Activated T-helper 1 cell treated with Interleukin-2 at 50 U/mL for 16 hours (primary cell): ENCODE measurements at places on chromosomes 3 and 15.

GRCh38 chr3:128352326-128352725, 114.4 kb downstream of the DNAJB8 start:
- no peak for DNase-seq

DNA sequence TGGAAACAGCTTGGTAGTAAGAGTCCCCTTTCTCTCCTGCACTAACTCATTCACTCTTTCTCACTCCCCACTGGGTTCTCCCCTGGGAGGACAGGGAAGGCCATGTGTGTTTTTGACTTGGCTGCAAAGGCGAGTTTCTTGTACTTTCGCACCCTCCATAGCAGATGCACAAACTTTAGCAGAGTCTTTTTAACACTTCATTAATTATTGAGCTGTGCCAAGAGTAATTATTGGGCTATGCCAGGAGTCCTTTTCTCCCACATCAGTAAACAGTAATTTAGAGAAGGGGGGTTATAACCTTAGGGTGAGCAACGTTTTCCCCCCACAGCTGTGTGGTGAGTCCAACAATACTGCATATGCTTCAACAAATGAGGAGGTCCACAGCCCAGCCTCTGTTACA, 224.4 kb upstream of the ATP11B start:
- no peak for DNase-seq

DNA sequence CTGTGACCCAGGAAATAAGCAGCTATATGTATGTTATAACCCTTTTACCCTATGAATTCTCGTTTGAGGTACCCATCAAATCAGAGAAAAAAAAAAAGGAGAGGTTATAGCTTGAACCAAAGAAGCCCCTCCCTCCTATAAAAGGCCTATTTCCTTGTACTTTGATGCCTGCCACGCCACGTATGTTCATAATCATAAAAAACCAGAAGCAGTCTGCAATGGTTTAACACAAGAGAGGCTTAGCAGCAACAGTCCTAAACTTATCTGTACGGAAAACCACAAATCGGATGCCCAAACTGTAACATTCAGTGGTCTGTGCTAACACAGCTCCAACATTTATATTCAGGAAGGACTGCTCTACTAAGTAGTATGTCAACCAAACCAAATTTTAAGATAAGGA, 21.2 kb downstream of the CCR8 start:
- no peak for DNase-seq

- DNase-seq, result no peak
These were observed 26.8 kb upstream of the INSYN1 start for GRCh38 chr15:73779974-73780373.

GRCh38 chr3:78076379-78076778, 1036.5 kb downstream of the ROBO2 start:
- no peak for DNase-seq

GRCh38 chr15:52124270-52124880, 11.8 kb upstream of the BCL2L10 start:
- no peak for DNase-seq

- no peak for DNase-seq
These were observed 16.1 kb downstream of the ALS2CL start for GRCh38 chr3:46677411-46677726.

- no peak for DNase-seq
These were observed 632.2 kb downstream of the MAGI1 start for GRCh38 chr3:65406470-65406869.

DNA sequence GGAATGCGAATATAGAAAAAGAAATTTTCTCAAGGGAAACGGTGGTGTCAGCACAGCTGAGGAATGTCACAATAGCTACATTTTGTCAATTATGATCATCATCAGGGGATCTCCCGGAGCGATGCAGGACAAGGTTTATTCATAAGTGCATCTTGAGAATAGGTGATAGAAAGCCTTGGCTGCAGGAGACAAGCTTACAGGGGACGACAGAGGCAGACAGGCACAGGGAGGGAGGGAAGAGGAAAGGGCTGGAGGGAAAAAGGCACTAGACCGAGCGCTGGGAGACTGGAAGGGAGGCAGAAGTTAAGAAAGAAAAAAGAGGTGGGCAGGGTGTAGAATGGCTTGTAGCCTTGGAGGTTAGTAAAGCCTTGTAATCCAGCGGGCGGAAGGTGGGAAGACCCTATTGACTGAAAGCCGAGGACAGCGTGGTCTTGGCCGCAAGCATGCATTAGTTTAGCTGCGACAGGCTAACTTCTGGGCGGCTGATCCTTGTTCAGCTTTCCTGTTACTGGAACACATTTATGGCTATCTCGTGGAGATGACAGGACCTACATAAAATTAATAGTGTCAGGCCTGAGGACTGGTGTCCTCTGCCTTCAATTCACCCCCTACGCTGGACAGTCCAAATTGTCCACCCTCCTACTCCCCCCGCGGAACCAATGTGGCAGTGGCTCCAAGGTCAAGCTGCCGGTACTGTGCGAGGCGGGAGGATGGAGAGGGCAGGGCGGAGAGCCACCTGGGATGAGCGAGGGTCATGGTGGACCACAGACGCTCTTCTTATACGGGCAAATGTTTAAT, 1.4 kb upstream of the NECTIN3 start:
- no peak for DNase-seq

DNA sequence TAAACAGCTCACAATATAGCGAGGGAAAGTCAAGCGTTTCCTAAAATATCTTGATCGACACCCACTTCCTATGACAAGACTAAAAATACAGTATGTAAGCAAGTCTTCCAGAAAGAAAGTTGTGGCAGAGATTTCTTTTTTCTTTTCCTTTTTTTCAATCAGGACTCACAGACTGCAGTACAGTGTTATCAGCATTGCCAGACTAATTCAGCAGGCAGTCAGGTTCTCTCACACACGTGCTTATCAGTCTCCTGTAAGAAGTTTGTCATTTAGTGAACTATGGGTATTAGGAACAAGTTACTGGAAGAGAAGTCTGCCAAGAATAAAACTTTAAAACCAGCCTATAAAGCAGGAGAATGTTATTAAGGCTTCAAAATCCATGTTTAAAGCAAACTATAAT, 32.8 kb upstream of the ZNF385D start:
- DNase-seq, result no peak

- no peak for DNase-seq
These were observed 421.1 kb downstream of the PLOD2 start for GRCh38 chr3:145739926-145740325.

DNA sequence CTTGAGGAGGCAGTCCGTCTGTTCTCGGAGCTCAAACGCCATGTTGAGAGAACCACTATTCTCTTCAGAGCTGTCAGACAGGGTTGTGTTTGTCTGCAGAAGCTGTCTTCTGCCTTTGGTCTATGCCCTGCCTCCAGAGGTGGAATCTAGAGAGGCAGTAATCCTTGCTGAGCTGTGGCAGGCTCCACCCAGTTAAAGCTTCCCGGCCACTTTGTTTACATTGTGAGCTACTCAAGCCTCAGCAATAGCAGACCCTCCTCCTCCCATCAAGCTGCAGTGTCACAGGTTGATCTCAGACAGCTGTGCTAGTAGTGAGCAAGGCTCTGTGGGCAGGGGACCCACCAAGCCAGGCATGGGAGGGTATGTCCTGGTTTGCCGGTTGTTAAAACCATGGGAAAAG, 8.9 kb downstream of the OR5AC2 start:
- no peak for DNase-seq

- no peak for DNase-seq
These were observed 97.1 kb downstream of the TMEM108 start for GRCh38 chr3:133135306-133135705.

DNA sequence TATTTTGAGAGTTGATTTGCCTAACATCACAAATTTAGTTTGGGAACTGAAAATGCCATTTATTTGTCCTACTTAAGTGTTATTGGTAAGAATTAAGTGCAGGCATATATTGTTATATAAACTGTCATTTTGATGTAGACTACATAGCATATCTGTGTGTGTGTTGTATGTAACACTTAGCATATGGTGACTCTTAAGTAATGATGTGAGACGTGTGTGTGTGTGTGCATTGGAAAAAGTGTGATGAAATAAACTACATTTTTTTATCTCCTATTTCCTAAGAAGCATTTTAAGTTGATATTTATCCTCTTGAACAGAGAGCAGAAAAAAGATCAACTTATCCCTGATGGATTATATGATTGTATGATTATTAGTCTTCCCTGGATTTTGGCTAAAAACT, 588.2 kb upstream of the SUCLG2 start:
- no peak for DNase-seq

GRCh38 chr3:175512700-175513099, 653.6 kb downstream of the NAALADL2 start:
- DNase-seq, result no peak

DNA sequence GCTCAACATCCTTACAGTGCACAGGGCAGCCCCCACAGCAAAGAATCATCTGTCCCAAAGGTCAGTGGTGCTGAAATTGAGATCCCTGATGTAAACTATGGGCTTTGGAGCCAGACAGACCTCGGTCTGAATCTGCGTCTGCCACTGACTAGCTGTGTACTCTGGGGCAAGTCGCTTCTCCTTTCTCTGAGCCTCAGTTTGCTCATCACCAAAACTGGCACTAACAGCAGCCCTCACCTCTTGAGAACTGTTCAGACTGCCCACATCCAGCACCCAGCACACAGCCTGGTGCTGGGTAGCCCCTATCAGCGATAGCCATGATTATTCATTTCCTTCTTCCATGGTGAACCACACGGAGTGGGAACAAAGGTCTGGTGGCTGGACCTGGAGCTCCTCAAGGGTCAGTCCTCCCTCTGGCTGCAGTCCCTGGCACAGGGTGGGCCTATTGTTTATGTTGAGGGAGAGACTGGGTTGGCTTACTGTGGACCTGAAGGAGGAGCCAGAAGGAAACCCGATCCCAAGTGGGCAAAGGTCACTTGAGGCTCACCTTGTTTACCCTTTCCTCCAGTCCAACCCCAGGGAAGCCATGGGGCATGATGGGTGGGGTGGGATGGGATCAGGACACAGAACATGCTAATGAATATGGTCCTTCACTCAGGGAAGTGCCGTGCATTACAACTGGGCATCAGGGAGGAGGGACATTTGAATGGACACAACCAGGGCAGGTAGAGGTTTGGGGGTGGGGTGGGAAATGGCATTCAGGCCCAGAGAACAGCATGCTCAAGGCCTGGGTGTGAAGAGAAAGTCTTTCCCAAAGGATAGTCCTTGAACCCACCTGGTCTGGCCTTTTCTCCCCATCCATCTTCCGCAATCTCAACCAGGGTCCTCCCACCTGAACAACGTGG, 1.6 kb upstream of the PRKCD start:
- DNase-seq, result no peak

DNA sequence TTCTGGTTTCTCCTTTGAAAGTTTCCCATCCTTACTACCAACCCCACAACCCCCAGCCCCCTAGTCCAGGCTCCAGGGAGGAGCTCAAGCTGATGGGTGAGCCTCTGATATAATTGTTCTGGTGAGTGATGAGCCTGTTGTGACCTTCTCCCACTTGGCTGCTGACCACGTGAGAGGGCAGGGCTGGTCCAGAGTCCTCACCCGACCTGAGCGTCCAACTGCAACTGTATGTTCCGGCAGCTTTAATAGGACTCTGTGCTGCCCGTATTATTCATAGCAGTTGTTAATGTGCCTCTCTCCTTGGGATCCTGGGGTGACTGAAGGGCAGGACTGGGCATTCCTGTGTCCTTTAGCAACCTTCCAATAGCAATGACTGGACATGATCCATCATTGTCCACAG, 56.2 kb downstream of the B3GNT5 start:
- no peak for DNase-seq

- no peak for DNase-seq
These were observed 85.0 kb downstream of the RAB11A start for GRCh38 chr15:65954289-65954741.

GRCh38 chr3:51605938-51606337, 65.1 kb upstream of the TEX264 start:
- DNase-seq, result no peak

- DNase-seq, result no peak
These were observed 66.3 kb upstream of the NEDD4 start for GRCh38 chr15:56059716-56060115.

- DNase-seq, result no peak
These were observed 12.5 kb downstream of the TRIM59 start for GRCh38 chr3:160437083-160437455.

- no peak for DNase-seq
These were observed 367.4 kb downstream of the GAP43 start for GRCh38 chr3:115990669-115991068.

- DNase-seq, result no peak
These were observed 8.1 kb upstream of the ARNT2 start for GRCh38 chr15:80396096-80396495.

- DNase-seq, result no peak
These were observed 85.3 kb upstream of the MYZAP start for GRCh38 chr15:57506422-57506821.
